Fibroblast of villous mesenchyme (primary cell): ENCODE measurements at places on chromosomes 7 and 10. TPM values are rescaled to one million over a fixed set of nuclear protein-coding genes. Genes with fewer than 3 reads are reported as not detected.

TSPAN33 gene
- total RNA-seq = 0.32 and 0.43 TPM in 2 replicates

GRCh38 chr10:117497736-117498135 is 44.8 kb upstream of the EMX2 start:
- DNase-seq = no peak

DNA sequence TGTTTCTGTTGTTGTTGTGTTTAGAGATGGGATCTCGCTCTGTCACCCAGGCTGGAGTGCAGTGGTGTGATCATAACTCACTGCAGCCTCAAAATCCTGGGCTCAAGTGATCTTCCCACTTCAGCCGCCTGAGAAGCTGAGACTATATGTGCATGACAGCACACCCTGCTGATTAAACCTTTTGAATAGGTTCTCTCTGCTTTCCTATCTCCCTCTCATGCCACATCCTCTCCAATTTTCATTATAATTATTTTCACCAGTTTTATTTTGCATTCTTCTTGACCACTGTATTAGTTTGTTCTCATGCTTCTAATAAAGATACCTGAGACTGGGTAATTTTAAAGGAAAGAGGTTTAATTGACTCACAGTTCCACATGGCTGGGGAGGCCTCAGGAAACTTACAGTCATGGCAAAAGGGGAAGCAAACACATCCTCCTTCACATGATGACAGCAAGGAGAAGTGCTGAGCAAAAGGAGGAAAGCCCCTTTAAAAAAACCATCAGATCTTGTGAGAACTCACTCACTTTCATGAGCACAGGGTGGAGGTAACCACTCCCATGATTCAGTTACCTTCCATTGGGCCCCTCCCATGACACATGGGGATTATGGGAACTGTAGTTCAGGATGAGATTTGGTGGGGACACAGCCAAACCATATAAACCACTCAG is 12.9 kb downstream of the AGK start:
- DNase-seq = no peak

- no peak for DNase-seq
Measured at GRCh38 chr10:11149807-11150141, 132.1 kb downstream of the CELF2 start.

DDX56 gene
- 44.8 and 57.0 TPM in 2 replicates for total RNA-seq

DNA sequence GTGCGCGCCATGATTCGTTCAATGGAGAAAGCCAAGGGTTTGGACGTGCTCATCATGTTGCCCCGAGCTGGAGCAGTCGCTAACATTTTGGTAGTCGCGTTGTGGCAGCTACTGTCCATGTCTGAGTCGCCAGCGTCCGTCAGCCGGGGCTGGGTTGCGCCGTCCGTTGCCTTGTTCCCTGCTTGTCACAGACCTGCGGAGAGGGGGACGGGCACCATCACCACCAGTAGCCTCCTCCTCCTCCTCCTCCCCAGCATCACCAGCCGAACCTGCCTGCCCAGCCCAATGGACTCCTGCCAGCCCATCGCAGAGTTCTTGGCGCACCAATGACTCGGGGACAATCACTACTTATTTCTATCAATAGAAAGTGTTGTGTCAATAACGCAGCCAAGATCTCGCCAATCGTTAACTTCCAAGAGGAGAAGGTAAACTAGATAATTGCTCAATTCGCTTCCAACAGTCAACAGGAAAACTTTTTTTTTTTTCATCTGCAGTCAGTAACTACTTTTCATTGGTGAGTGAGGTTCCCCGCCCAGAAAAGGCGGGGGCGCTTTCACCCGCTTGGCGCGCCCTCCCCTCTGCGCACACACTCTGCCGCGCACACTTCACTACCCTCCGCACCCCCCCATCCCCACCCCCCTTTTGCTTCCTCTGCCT is at the start of gene FEZF1:
Gene FEZF1 (minus strand): TSS at position 432 of the 657 bp plus-strand sequence. CDS start 313 bp downstream, at position 119.
- peak; percentile 9 for DNase-seq

- DNase-seq = no peak
Measured at GRCh38 chr10:78139341-78139740, 105.7 kb downstream of the RPS24 start.

GRCh38 chr7:44320794-44321371 is 4.5 kb downstream of the CAMK2B start:
- DNase-seq = no peak

HMX3 gene
- total RNA-seq = not detected in 2 replicates

DNA sequence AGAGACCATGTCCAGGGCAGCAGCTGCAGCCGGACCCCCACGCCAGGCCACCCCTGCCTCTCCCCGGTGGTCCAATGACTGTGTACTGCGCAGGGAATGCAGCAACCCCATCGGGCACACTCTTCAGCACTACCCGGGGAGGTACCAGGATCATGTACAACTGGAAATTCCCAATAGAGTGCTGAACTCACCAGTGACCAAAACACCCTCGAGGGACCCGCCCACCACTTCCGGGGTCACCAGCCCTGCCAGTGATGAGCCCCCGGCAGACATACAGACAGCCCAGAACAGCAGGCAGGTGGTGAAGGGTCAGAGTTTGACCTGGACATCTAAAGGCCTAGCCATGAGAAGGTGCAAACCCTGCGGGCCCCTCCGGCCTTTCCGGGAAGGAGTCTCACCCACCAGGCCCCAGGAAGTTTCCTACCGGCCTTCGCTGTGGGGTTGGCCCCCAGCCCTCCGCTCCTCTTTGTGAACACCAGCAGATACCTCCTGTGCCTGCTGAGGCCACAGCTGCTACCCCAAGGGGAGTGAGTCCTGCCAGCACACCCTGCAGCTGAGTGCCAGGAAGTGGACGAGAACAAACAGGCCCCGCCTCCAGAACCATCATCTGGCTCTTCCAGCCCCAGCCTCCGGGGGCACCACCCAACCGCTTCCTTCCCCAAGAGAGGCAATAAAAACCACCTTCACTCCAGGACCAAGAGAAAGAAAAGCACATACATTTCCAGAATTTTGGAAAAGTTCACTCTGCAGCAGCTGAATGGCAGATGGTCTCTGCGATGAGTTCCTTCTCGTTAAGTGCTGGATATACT is 5.0 kb upstream of the ANKRD61 start:
- peak; percentile 26 for DNase-seq

- DNase-seq = peak; percentile 39
Measured at GRCh38 chr10:2980791-2981360, 86.5 kb upstream of the PFKP start.

MINDY4 gene
- 11.0 and 17.3 TPM in 2 replicates for total RNA-seq

DNA sequence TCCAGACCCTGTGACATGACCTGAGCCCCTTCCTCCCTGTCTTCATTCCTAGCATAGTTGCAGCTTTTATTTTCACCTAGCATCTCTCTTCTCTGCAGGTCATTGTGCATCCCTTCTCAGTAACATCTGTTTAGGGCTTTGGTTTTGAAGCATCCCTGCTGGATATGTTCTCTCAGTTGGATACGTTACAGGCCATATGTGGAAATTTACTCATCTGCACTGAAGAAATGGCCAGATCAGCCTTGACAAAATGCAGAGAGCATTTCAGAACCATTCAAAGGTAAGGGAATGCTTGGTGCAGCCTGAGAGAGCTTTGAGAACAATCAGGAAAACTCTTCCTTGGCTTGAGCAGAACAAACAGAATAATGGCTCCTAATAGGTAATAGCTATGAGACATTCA is 647.0 kb downstream of the KCNMA1 start:
- no peak for DNase-seq

OGA gene
- 80.3 and 93.1 TPM in 2 replicates for total RNA-seq

MYL10 gene
- total RNA-seq = not detected in 2 replicates

DNA sequence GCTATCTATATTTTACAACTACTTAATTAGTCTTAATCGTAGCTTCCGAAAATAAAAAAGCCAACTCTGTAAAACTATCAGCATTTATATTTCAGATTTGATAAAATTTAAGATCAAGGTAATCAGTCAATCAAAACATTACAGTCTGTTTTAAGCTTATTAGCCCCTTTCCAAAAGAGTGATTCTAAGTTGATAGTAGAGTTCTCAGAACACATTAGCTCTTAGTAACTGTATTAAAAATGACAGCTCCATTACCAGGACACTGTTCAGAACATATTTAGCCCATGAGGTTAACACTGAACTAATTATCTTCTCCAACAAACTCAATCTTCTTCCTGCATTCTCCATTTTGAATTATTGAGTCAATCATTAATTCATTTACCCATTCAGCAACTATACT is 110.3 kb upstream of the PALS2 start:
- DNase-seq = no peak

UCMA gene
- total RNA-seq = not detected in 2 replicates

FFAR4 gene
- not detected in 2 replicates for total RNA-seq

- peak; percentile 12 for DNase-seq
Measured at GRCh38 chr7:105084581-105084980, 70.6 kb downstream of the KMT2E start.

TACR2 gene
- under 0.01 TPM in 1 of 2 replicates, not detected in the other for total RNA-seq

- DNase-seq = peak; percentile 85
Measured at GRCh38 chr10:30435073-30435422, 1.1 kb downstream of the MAP3K8 start.

PDZD7 gene
- 1.7 and 1.9 TPM in 2 replicates for total RNA-seq

DNA sequence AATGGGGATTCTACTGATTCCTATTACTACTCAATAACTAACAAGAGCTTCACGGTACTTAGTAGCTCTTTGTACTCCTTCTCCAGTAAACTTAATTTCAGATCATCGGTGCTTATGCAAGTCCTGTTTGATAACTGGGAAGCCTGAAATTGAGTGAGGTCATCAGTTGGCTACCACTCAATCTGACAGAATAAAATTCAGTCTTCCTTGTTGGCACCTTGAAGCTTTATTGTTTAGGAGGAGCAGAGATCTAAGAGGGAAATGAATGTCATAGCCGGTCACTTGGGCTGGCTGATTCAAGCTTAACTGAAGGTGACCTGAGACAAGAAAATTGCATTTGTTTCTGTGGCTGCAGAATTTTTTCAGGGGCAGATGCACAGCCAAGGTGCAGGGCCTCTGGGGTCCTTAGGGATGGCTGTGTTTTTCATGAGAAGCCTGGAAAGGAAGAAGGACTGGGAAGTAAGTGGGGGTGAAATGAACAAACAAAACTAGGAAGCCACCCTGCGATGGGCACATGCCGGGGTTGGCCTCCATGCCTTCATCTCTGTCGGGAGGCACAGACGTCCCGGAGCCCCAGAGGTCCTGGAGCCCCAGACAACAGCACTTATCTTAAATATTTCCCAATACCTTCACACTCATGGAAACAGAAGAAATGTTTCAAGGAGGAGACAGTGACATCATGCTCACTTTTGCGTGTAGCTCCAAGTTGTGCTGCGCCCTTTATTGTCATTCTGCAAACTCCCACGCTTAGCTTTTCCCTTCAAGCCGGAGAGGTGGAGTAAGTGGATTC is 85.0 kb upstream of the KIF5B start:
- DNase-seq = peak; percentile 37

ADGRA1 gene
- total RNA-seq = not detected in 2 replicates
